ENCODE measurements at places on chromosomes 1 and 21.

GRCh38 chr1:107726860-107727259 is 238.1 kb downstream of the VAV3 start:
- DNase-seq, result no peak

DNA sequence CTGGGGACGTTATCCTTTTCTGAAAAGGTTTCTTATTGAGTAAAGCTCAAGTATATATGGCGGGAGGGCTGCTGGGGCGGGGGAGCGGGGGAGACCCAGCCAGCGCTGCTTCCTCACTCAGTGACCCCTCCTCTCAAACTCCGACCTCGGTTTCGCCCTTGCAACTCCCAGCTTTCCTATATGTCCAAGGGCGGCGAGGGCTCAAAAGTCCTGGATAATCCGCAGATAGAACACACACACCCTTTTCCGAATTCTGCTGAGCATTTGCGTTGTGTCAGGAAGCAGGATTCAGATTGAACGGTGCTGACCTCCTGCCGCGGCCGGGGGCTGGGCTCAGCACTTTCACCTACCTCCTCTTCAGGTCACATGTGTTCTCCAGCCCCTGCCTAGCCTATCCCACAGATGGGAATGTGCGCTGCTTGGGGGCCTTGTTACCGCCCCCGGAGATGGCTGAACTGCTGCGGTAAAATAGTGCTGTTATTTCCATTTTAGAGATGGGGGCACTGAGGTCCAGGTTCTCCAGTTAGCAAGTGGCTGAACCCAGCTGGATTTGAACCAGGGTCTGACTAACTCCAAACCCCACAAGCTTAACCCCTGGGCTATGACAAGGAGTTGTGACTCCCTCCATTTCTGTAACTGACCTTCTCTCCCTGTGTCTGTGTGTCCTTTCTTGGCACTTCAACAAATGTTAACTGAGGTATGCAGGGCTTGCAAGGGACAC is 795 bp upstream of the AHDC1 start:
- no peak for DNase-seq

DNA sequence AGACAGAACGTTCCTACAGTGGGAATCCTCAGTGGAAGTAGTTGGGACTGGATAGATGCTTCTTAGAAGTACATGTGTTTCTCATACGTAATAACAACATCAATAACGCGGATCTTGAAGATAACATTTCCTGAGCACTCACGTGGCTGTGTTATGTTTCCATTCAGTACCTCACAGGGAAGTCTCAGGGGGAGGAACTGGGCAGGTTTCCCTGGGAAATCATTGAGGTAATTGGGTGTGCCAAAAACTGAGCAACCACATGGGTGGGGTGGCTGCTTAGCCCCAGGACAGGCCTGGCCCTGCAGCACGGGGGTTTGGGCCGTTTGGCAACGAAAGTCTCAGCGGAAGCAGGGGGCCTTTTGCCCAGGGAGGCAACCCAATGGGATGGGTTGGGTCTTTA is 133.8 kb downstream of the ZSCAN20 start:
- DNase-seq, result no peak

DNA sequence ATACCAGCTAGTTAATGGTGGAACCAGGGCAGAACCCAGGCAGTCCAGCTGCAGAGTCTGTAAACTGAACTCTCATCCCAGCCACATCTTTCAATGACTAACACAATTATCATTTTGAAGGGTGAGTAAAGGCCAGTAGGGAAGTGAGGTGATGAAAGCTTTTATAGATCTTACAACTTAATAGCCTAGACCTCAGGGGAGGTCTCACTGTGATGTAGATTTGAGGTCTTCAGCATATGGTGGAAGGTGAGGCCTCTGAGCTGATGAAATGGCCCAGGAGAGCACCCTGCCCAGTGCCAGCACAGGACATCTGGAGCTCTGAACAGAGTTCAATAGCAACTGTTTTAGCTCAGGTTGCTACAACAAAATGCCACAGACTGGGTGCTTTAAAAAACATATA is 44.8 kb upstream of the POU2F1 start:
- no peak for DNase-seq

GRCh38 chr1:173995475-173995874 is 26.7 kb downstream of the RC3H1 start:
- DNase-seq, result no peak
